ENCODE measurements at places on chromosomes 12 and 14.

DNA sequence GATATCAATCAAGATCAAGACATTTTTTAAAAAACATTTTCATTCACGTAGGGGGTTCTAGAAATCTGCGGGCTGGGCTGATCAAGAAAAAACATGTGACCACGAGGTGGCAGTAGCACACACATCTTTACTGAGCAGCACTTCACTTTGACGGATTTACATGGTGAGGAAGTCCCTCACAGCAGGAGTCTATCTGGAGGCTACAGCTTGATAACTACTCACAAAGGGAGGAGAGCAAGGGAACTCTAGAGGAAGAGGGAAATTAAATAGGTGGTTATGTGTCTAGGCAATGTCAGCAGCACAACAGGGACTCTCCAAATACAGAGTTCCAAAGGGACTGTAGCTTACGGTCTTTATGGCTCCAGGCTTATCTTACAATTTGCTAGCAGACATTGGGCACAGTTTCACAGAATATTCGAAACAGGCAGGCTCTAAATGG is 248.1 kb downstream of the DPY19L2 start:
- DNase-seq = peak; percentile 27

GRCh38 chr12:6367065-6367968 is 8.0 kb downstream of the SCNN1A start:
- DNase-seq = peak; percentile 66

DNA sequence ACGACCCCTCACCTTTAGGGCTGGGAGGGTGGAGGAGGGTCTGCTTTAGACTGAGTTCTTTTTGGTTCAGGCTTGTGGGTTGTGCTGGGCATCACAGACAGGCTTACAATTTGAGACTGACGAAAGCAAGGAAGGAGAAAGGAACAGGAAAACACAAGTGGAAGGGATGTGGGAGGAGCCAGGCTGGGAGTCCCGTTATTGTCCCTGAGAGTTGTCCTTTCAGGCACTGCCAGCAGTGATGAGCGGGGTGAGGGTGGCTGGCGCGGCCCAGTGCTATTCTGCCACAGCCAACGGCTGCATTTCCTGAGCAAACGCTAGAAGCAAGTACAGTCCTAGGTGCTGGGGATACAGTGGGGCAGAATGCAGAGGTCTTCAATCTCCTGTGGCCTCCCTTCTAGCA is 29.2 kb upstream of the TSPAN9 start:
- no peak for DNase-seq

GRCh38 chr14:40629144-40629543 is 977.5 kb upstream of the LRFN5 start:
- no peak for DNase-seq

DNA sequence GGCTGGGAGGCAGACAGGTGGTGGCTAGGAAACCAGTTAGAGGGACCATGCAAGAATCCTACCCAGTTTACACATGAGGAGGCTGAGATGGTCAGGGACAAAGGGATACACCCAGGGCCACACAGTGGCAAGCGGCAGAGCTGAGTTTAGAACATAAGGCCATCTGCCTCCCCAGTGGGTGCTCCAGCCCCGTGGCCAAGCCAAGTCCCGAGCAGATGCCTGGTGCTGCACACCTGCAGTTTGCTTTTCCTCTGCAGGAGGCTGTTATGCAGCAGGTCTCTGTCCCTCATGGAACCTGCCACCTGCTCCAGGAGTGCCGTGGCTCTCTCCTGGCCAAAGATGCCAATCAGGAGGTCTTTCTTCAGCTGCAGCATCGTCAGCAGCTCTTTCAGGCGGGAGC is 70.8 kb downstream of the SYNE3 start:
- no peak for DNase-seq

DNA sequence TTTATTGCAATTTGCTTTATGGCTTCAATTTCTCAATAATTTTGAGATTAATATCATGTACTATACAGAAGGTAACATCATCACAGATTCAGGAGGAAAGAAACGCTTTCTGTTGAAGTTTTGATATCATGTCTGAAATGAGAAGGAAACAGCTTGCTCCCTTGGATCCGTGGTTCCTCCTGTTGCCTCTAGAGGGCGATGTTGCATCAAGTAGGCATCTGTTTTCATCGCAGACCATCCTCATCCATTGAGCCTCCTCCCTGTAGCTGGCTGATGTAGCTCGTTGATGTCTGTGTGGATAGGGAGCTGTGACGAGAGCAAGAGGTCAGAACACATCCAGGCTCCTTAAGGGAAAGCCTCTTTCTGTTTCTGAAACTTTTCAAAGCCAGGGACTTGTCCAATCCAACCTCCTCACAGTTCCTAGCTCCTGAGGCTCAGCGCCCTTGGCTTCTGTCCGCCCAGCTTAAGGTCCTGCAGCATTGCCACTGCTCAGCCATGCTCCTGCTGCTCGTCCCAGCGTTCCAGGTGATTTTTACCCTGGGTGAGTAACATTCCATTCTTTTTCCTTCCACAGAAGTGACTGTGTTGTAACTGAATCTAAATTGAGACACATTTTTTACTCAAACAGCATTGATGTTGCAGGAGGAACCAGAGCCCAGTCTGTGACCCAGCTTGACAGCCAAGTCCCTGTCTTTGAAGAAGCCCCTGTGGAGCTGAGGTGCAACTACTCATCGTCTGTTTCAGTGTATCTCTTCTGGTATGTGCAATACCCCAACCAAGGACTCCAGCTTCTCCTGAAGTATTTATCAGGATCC is 304.8 kb upstream of the OR4E1 start:
- DNase-seq = peak; percentile 72

- DNase-seq = peak; percentile 81
Measured at GRCh38 chr12:66964629-66965028, 285.8 kb upstream of the GRIP1 start.

Measured in CD4-positive, alpha-beta T cell treated with Interleukin-10 for 1 hour (primary cell).